ENCODE measurements at places on chromosomes 7 and 10.

- DNase-seq = no peak
Observed at GRCh38 chr10:114432566-114433093, 28.3 kb upstream of the AFAP1L2 start.

DNA sequence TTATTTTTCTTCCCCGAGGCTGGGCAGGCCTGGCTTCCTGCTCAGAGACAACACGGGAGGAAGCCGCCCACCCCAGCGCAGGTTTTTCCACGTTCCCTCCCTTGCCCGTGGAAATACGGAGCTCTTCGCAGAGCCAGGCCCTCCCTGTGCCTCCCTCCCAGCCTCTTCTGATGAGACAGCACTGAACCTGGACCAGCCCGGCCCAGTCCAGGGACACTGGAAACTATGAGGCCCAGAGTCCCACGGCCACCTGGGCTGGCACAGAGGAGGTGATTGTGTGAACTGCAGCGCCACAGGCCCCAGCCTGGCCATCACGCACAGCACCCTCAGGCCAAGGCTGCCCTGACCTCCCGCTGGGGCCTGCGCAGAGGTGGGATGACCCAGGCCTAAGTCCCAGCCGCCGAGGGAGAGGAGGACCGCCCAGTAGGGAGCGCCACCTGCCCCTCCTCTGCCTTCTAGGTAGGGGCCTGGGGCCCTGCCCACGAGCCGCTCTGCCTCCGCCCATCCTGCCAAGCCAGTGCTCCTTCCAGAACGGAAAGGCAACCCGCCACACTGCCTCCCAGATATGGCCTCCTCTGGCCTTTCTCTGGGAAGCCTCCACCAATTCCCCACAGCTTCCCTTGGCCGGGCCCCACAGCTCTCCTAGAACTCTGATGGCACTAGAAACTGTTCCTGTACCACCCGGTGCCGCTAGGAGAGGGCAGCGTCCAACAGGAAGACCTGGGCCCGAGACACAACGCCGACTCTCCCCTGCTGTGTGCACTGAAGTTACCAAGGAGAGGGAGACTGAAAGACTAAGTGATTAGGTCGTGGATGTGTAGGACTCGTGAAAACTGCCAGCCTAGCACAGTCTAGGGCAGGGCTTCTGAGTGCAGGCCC lies 57.2 kb downstream of the PROSER2 start:
- no peak for DNase-seq

- peak; percentile 1 for DNase-seq
Observed at GRCh38 chr10:79387466-79387973, 40.3 kb downstream of the PPIF start.

DNA sequence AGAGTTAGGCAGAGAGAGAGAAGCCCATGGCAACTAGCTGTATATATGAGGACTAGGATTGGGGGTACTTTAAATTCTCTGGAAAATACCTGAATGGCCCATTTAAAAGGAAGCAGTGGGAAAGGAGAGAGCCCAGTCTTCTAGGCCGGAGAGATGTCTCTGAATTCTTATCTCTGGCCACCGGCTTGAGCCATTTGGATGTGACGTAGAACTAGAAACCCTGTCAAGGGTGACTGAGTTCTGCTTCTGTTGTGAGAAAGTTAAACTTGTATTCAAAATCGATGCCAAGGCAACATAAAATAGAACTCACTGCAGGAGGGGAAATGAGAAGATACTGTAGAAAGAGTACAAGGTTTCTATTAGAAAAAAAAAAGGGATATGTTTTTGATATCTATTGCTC lies 6.3 kb upstream of the GSTK1 start:
- no peak for DNase-seq

- DNase-seq = no peak
Observed at GRCh38 chr7:21746949-21747348, 198.8 kb downstream of the CDCA7L start.

DNA sequence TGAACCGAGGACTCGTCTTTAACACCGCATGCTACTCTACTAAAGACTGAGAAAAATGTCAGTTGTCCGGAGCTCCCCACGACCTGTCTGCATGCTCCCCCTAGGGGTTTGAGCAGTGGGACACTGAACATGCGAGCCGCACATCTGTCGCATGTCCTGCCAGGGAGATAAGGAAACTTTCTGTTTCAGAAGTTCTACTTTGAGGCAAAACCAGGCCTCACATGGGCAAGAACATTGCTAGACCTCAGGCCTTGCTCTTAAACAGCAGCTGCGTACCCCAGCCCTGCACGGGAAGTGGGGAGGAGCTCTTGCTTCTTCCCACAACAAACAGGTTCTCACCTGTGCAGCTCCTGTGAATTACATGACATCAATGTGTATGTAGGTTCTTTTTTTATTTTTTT lies 30.3 kb upstream of the HERPUD2 start:
- DNase-seq = peak; percentile 61

DNA sequence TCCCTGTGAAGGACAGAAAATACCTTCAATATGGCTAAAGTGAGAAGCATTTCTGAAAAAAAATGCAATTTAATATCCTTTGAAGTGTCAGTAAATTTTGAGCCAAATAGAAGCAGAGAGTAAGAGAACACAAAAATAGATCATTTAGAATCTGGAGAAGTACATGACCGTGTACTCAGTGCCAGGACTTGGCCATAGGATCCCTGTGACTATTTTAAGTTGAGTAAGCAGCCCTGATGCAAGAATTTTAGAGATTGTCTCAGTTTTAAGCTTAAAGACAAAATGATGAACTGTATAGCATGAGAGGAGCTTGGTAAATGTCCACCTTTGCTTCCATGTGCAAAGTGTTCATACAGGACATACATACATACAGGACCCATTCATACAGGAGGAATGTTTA lies 2.5 kb downstream of the PTER start:
- no peak for DNase-seq

GRCh38 chr10:30836406-30836805 lies 195.3 kb downstream of the ZNF438 start:
- no peak for DNase-seq

GRCh38 chr7:1461646-1462375 lies 2.5 kb upstream of the MICALL2 start:
- DNase-seq = no peak

DNA sequence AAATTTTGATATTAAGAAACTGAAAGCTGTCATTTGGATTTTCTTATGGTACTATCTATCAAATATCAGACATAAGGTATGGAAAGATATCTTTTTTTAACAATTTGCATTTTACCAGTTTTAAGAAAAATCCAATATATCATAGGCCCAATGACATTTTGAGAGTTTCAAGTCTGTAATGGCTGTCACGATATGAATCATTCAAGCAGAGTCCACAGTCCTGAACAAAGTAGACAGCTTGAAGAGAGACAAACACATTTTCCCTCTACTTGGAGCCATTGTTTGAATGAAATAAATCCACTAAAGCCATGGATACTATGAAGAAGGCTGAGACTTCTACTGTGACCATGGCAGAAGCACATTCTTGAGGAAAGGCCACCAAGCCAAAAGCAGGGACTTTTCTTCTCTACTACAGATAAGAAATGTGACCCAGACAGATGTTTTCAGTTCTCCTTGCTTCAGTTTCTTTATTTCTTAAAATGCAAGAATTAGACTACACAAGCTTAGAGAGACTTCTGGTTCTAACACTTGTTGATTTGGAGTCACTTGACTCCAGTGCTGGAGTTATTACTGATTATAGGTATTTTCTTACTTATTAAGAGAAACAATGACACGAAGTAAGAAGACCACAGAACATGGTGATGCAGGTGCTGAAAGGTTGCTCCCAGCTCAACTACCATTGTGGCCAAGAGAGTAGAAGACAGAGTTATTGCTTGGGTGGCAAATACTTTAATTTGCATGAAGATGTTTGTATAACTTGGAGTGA lies 429.1 kb downstream of the KIF20B start:
- DNase-seq = no peak

DNA sequence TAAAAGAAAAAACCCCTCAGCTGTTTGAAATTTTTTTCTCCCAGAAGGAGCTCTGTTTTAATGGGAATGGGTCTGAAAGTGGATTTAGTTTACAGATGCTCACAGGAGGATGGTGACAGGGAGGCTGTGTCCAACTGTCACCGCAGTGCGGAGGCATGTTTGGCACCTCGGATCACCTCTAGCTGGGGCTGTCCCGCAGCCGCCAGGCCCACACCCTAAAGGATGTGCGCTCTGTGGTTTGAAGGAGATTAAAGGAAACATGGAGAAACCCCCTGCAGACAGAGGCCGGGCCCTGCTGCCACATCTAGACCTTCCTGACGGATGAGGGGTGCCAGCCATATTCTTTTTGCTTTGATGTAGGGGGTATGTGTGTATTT lies 160.6 kb downstream of the DNAJB6 start:
- DNase-seq = peak; percentile 13

- no peak for DNase-seq
Observed at GRCh38 chr7:135971366-135971725, 5.8 kb downstream of the MTPN start.

GRCh38 chr10:123574109-123574698 lies 92.0 kb upstream of the GPR26 start:
- no peak for DNase-seq

DNA sequence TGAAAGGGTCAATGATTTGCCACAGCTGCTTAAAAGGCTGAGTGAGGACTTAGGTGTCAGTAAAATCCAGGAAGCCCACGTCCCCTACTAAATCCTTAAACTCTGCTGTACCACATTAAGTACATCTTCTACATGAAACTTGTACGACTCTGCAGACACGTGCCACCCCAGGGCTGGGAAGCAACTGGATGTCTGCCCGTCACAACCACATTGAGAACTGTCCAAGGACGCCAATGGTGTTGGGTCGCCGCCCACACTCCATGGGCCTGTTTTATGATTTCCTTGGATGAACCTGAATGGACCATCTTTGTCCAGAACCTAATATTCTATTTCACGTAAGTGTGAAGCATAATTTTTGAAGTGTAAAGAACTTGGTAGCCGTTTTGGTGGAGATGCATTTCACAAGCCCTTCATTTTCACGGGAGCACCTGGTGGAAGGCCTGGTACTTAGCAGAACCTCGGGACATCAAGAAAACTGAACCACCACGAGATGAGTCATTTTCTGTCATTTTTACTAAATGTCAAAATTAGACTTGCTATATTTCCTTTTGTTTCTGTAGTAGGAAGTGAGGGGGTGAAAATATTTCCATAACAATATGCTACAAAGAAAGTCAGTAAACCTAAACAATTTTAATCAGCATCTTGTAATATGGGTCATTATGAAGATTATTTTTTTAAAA lies 134.9 kb downstream of the SFMBT2 start:
- DNase-seq = no peak

DNA sequence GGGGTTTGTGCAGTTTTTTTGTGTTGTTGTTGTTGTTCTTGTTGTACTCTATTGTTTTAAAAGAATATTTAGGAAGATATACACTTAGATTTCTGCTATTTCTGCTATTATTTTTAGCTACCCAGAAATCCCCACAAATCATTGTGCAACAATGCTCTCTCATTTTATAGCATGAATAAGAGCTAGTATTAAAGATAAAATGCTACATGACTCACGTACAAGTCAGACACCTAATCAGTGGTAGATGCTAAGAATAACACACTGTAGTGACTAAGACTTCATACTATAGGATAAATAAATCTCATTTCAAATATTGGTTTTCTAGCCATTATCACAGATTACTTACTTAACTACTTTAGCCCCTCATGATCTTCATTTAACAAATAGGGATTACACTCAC lies 920.5 kb downstream of the KCNMA1 start:
- no peak for DNase-seq

DNA sequence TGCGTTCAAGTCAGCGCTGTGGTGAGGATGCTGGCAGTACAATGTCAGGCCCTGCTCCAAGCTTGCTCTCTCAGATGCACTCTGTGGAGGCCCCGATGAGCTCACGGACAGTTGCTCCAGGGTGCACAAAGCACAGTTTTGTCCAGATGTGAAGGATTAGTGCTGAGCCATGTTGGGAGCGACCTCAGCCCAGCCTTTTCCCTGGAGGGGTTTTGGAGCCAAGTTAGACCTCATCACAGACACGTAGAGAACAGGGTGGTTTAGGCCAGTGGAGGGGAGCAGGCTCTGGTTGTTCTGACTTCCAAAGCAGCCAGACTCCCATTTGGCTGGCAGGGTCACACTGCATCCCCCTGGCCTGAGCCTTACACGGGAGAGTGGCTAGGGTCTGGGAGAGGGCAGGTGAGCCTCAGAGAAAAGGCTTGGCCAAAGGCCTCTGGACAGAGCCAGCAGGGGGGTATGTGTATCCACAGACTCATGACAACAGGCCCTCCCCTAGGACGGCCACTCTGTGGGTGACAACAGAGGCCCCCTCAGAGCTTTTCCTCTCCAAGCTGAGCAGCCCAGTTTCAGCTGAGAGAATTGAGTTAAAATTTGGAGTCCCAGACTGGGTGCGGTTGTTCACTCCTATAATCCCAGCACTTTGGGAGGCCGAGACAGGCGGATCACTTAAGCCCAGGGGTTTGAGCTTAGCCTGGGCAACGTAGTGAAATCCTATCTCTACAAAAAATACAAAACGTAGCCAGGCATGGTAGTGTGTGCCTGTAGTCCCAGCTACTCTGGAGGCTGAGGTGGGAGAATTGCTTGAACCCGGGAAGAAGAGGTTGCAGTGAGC lies 4.7 kb downstream of the PLAC9 start:
- DNase-seq = no peak

DNA sequence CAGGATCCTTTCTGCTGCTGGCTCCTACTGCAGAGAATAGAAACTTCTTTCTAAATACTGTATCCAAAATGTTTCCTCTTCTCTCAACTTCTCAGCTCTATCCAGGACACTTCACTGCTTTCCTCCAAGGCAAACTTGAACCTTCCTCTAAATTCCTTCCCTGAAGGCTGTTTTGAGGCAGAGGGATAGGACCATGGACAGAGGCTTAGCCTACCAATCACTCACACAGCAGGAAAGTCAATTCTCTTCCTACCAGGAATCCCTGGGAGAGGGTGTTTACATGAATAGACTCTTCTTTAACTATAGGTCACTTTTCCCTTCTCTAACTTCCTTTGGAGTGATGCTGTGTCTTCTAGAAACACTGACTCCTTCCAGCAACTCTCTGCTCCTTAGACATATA lies 115.6 kb upstream of the MKLN1 start:
- no peak for DNase-seq

- DNase-seq = no peak
Observed at GRCh38 chr7:50502947-50503346, 52.8 kb upstream of the FIGNL1 start.

GRCh38 chr7:45699726-45700390 lies 125.7 kb downstream of the ADCY1 start:
- DNase-seq = no peak

GRCh38 chr10:69446229-69446628 lies 5.0 kb upstream of the TSPAN15 start:
- no peak for DNase-seq

DNA sequence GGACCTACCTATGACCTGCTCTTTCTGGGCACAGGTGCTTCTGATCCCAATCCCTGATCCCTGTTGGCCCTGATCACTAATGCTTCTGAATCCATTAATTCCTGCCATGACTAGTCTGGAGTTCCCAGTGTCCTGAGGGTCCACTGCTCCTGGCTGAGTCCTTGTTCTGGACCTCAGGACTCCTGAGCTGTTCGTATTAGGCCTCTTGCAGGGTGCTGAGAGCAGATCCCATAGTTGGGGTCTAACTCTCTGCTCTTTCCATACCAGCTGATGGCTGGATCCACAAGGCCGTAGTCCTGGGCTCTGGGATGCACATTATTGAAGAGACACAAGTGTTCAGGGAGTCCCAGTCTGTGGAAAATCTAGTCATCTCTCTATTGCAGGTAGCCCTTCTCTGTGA lies 7.0 kb downstream of the MRPL43 start:
- DNase-seq = no peak

GRCh38 chr7:111788286-111789047 lies 226.2 kb upstream of the IMMP2L start:
- no peak for DNase-seq

GRCh38 chr7:17301471-17302456 lies 3.3 kb downstream of the AHR start:
- DNase-seq = peak; percentile 44

GRCh38 chr10:23111517-23112286 lies 16.3 kb downstream of the MSRB2 start:
- no peak for DNase-seq

Measured in activated T-cell treated with anti-CD3 and anti-CD28 coated beads, Interleukin-2, amount 50 U/mL, for 48 hours (primary cell).